Caco-2 (cell line): ENCODE measurements at places on chromosomes 7 and 10.
A peak's percentile ranks its signal among the peaks of the same experiment; 100 is the strongest.

DNA sequence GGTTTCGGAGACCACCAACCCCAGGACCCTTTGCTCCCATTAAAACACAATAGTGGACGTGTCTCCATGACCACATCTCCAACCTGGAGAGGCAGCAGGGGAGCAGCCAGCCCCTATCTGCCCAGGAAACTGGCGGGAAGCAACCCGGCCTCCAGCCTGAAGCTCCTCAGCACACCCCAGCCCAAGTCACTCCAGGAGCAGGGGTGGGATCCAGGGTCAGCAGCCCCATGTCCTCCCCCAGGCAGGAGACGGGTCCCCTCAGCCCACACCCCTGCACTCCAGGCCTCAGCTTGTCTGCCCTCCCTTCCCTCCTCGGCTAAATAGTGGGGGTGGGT, 601 bp downstream of the ADAM8 start:
- no peak for DNase-seq

DNA sequence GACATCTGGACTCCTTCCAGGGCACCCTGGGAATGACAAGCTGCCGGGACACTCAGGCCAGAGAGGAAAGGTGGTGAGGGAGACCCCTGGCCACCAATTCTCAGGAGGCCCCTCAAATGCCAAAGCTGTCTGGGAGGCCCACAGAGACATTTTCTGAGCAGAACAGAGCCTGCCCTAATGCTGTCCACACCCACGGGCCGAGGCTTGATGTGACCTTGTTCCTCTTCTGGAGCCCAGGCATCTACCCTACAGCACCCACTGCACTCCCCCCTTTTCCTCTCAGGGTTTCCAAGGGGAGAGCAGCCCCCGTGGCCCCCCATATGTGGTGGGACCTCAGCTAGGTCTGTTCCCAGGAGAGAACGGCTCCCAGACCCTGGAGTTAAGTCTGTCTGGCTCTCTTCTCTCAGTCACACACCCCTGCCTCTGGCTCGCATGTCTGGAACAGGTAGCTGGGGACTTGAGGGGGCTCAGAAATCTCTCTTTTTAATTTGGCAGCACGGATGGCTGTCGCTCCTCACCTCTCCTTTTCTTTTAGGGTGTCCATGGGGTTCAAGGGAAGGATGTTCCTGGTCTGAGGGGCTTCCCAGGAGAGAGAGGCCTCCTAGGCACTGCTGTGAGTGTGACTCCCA, 16.8 kb upstream of the VOPP1 start:
- DNase-seq: no peak

GRCh38 chr7:14954035-14954434, 51.5 kb upstream of the DGKB start:
- DNase-seq: no peak

GRCh38 chr7:33614357-33615117, 290.8 kb upstream of the BMPER start:
- DNase-seq: no peak

GRCh38 chr10:87850742-87851205, 12.6 kb downstream of the KLLN start:
- DNase-seq: peak; percentile 72

DNA sequence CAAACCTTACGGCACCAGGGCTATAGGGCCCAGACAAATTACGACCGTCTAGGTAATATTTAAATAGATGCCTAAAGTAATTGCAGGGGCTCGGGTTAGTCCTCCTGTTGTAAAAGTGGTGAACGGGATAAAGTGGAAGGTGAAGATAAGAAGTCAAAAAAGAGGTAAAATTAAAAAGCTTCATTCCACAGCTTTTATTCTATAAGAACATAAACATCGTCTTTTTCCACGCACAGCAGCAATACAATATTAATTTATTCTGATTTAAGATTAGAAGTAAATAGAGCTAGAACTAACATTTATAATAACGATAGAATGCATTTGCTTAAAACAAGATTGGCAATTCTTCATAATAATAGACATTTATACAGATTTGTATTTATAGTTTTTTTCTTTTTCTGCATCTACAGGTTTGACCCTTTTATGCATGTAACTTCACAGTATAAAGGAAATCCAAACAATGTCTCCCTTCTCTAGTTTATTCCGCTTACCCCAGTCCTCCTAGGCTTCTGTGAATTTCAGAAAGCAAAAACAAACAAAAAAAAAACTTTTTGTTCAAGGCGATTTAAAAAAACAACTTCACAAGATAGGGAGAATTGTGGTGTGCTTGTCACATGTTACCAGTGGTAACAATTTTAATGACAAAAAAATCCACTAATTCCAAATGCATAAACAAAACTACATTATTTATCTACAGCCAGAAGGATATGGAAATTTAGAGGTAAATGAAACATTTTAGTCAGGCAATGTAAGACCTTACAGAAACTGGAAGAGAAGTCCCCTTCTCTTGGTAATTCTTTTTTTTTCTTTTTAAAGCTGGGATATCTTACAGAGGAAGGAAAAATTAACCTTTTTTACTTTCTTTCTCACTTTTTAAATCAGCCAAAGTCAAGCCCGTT, 3.4 kb downstream of the HOXA10 start:
- DNase-seq: no peak

- no peak for DNase-seq
Observed at GRCh38 chr10:103504181-103504783, 10.8 kb downstream of the NEURL1 start.

DNA sequence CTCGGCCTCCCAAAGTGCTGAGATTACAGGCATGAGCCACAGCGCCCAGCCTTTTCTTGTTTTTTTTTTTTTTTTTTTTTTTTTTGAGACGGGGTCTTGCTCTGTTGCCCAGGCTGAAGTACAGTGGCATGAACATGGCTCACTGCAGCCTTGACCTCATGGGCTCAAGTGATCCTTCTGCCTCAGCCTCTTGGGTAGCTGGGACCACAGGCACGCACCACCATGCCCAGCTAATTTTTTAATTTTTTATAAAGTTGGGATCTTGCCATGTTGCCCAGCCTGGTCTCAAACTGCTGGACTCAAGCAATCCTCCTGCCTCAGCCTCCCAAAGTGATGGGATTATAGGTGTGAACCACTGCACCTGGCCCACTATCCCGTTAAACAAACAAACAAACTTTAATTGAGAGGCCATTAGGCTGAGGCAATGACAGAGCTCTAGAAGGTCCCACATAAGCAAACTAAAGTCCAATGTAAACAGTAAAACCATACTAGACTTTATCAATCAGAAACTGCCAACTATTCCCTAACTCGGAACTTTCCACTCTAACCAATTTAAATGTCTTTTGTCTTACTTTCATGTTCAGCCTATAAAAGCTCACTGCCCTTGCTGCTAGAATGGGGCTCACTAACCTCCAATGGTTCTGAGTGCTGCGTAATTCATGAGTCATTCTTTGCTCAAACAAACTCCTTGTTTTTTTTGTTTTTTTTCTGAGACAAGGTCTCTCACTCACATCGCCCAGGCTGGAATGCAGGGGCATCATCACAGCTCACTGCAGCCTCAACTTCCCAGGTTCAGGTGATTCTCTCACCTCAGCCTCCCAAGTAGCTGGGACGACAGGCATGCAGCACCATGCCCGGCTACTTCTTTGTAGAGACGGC, 1.9 kb downstream of the DHX32 start:
- DNase-seq: peak; percentile 26

- no peak for DNase-seq
Observed at GRCh38 chr10:113825791-113826190, 28.1 kb downstream of the DCLRE1A start.

DNA sequence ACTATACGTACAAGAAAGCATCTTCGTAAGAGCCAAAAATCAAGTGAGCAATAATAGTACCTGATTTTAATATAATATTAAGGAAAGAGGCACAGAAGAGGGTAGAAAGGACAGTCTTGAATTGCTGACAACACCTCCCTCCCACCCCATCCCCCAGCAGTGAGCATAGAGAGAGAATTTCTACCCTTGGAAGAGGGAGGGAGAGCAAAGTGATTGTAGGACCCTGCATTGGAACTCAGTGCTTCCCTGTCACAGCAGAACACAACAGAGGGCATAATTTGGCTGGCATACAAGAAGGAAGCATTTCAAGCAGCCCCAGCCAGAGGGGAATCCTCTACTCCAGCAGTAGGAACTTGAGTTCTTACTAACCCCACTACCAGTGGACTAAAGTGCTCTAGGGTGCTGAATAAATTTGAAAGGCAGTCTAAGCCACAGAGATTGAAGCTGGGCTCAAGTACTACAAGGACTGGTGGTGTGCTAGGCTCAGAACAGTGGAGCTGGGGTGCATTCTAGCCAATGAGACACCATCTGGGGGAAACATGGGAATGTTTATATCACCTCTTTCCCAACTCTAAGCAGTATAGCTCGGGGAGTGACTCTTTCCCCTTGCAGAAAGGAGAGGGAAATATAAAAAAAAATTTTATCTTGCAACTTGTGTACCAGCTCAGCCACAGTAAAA, 44.2 kb downstream of the PCLO start:
- DNase-seq: no peak

DNA sequence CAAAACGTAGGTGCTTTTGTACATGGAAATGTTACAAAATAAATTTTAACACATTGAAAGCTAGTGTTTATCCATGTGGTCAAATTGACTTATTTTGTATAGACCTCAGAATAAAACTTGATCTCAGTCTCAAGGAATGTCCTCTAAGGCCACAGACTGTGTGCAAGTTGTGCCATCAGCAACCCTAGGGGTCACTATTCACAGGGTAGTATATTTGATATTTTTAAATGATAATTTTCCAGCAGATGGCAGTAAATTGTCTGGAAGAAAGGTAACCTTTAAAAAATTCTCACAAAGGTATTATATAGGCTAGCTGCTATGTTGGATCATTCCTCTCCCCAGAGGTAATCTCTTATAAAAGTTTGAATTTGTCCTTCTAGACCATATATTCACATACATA, 12.9 kb upstream of the SNX10 start:
- no peak for DNase-seq

- no peak for DNase-seq
Observed at GRCh38 chr10:49023071-49023470, 83.4 kb upstream of the LRRC18 start.

GRCh38 chr7:76358481-76359110, at the start of gene YWHAG:
TSS of gene YWHAG (minus strand) at chr7:76358991. CDS start at chr7:76358808, 183 bp downstream.
- peak; percentile 87 for DNase-seq

DNA sequence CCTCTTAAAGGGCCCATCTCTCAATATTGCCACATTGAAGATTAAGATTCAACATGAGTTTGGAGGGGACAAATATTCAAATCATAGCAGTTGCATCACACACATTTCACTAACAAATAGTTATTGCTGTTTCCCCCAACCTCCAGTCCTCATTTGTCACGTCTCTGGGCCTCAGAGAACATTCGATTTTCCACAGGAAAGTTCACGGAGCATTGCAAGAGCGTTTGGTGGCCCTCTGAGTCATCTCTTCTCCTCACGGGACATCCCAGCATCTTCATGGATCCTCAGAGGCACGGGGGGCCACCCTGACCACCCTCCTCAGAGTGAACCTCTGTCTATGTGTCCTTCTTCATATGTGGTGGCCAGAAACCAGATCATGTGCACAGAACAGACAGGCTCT, 50.3 kb upstream of the CHST15 start:
- DNase-seq: no peak

GRCh38 chr7:111090846-111091245, at the start of gene LRRN3:
TSS of gene LRRN3 (plus strand) at chr7:111091127. CDS start at chr7:111122773, 31,646 bp downstream.
- DNase-seq: no peak

DNA sequence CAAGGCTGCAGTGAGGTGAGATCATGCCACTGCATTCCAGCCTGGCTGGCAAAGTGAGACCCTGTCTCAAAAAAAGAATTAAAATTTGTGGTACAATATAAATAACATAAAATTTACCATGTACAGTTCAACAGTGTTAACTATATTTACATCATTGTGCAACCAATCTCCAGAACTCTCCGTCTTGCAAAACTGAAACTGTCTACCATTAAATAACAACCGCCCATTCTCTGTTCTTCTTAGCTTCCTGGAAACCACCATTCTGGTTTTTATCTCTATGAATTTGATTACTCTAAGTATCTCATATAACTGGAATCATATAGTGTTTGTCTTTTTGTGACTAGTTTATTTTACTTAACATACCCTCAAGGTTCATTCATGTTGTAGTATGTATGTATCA, 167.6 kb downstream of the AUTS2 start:
- no peak for DNase-seq

GRCh38 chr7:151723321-151723720, 153.6 kb downstream of the PRKAG2 start:
- no peak for DNase-seq

DNA sequence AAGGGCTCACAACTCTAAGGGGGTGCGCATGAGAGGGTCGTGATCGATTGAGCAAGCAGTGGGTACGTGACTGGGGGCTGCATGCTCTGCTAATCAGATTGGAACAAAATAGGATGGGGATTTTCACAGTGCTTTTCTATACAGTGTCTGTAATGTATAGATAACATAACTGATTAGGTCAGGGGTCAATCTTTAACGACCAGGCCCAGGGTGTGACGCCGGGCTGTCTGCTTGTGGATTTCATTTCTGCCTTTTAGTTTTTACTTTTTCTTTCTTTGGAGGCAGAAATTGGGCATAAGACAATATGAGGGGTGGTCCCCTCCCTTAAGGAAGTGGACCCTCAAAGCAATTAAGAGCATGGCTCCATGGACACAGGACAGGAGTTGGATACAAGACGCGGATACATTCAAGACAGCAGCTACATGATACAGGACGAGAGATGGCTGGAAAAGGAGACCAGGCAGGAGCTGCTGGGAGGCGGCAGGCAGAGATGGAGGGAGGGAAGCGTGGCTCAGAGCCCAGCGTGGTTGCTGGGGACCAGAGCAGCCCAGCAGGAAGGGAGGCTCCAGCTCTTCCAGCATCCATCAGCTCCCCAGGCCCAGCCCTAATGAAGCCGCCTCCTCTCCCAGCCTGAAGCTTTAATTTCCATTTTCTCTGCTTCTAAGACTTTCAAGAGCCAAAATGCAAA, 31.6 kb downstream of the GSDME start:
- no peak for DNase-seq

DNA sequence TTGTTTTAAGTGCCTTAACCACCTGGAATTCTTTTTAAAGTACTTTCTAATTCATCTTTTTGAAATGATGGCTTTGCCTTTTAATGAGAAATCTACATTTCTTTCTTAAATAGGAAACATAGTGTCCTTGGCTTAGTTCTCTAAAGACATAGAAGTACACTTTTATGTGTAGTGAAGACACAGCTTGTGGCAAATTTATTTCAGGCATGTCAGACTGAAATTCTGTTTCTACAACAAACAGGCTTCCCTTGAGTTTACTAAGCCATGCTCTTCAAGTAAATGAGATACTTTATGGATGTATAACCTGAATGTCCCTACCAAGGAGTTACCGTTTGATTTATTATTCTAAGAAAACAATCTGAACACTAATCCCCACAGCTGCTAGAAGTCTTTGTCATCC, 136.9 kb upstream of the MAGI2 start:
- DNase-seq: no peak

DNA sequence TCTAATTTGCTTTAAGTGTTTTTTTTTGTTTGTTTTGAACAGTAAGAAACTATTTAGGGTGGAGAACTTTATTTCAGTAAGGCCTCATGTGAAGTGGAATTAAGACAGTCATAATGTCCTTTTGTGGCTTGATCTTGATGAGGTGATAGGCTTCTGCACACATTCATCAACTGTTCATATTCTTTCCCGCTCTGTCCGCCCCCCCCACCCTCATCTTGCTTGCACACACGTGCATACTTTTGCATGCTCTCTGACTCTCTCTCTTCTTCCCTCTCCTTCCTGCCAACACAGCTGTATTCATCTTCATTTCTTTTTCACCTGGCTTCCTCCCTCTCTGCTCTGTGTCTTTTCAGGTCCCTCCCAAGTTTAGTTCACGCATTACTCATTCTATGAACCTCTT, 429.6 kb downstream of the AUTS2 start:
- no peak for DNase-seq

- no peak for DNase-seq
Observed at GRCh38 chr10:110376021-110376766, 71.5 kb upstream of the SMNDC1 start.

- DNase-seq: peak; percentile 49
Observed at GRCh38 chr10:13613519-13613918, 26.8 kb downstream of the PRPF18 start.
